HS-27A (cell line): ENCODE measurements at places on chromosomes 11 and 22.
A peak's percentile ranks its signal among the peaks of the same experiment; 100 is the strongest.

- no peak for DNase-seq
Measured at GRCh38 chr11:15692739-15693138, 578.0 kb downstream of the INSC start.

DNA sequence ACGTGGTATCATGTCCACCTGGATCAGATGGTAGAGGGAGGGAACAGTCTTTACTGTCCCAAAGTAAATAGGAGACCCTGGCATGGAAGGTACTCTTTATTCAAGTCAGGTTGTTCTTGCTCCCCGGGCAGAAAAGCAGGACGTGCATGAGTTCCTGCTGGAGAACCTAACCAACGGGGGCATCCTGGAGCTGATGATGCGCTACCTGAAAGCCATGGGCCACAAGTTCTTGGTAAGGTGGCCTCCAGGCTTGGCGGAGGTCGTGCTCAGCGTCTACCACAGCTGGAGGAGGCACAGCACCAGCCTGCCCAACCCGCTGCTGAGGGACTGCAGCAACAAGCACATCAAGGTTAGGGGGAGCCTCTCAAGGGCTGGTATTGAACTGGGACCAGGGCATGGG, 48.7 kb downstream of the CABIN1 start:
- no peak for DNase-seq

DNA sequence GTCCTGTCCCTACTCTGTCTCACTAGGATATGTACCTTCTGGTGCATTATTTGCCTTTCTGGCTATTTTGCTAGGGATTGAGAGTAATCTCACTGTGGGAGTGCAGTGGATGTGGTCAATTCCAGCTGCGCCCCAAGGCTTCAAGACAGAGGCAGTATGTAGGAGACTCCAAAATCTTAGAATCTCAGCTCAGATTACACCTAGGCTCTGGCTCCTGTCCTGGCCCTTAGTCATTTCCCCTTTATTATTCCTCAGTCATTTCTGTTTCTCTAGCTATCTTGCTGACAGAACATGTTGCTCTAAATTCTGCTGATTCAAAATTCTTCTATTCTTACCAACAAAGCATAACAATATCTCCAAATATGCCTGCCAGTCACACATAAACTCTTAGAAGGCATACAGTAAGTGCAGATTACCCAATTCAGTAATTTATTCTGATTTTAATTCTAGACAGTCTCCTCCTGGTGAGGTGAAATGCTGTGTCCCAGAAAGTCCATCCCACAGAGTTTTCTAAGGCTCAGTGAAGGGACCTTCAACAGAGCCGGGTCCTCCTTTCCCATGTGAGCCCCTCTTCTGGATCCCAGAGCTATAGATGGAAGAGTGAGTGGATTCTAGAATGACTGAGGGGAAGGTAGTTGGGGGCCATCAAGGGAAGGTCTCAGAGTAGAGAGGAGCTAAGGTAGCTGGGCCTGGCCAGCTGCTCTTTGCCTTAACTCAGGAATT, 24.3 kb upstream of the GLYATL1 start:
- no peak for DNase-seq

DNA sequence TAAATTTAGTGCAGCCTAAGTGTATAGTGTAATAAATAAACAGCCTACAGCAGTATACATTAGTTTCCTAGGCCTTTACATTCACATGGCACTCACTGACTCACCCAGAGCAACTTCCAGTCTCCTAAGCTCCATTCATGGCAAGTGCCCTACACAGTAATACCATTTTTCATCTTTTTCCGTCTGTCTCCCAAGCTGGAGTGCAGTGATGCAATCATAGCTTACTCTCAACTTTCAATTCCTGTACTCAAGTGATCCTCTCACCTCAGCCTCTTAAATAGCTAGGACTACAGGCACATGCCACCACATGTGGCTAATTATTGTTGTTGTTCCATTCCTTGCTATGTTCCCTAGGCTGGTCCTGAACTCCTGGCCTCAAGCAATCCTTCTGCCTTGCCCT, 54.4 kb downstream of the FCHSD2 start:
- DNase-seq: no peak

DNA sequence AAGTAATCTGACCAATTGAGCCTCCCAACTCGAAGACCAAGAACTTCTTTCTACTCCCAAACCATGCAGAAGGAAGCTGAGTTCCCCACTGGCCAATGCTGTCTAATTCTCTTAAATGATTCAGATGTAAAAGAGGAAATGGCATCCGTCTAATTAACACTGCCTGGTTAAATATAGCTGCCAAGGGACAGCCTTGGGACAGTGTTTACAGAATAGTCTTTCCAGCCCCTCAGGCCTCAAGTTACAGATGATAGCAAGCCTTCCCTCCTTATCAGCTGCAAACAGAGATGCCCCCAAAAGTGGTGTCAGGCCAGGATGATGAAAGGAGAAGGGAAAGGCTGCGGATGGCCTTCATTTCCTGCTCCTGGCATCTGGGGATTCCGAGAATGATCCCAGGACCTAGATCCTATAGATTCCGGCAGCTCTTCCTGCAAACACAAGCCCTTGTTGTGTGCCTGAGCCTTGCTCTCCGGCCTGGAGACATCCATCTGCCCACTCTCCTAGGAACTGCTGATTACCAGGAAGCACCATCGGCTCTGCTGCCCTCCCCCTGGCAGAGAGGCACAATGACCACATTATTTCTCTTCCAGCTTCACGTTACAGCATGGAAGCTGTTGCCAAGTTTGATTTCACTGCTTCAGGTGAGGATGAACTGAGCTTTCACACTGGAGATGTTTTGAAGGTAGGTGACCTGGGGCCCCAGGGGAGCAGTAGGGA, 13.5 kb upstream of the TMA7B start:
- no peak for DNase-seq

- DNase-seq: no peak
Measured at GRCh38 chr11:85946221-85946620, 91.0 kb downstream of the CCDC83 start.

- DNase-seq: no peak
Measured at GRCh38 chr11:9076661-9077060, 14.7 kb downstream of the SCUBE2 start.

- DNase-seq: peak; percentile 30
Measured at GRCh38 chr11:17504330-17505107, 27.9 kb upstream of the ABCC8 start.

GRCh38 chr11:47451436-47451835, 2.5 kb upstream of the RAPSN start:
- no peak for DNase-seq

- no peak for DNase-seq
Measured at GRCh38 chr11:112968941-112969713, 7.9 kb downstream of the NCAM1 start.

- DNase-seq: peak; percentile 90
Measured at GRCh38 chr11:28701760-28702449, 593.7 kb downstream of the METTL15 start.

DNA sequence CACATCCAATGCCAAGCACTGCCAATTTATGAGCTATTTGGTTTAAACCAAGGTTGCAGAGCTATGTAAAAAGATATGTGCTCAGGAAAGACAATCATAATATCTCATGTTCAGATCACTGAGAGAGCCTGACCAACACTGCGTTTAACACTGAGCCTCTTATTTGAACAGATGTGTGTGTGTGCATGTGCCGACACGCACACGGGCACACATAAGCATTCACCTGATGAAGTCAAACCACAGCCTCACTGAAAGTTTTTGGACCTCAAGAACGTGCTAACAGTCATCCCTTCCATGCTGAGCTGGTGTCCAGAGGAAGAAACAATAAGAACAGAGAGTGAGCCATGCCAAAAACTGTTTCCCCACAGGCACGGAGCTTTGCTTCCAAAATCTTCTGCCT, 23.4 kb downstream of the HPS4 start:
- DNase-seq: no peak

- DNase-seq: no peak
Measured at GRCh38 chr22:42925598-42925997, 68.5 kb upstream of the ARFGAP3 start.

GRCh38 chr11:113554526-113554925, 79.3 kb upstream of the DRD2 start:
- DNase-seq: no peak

DNA sequence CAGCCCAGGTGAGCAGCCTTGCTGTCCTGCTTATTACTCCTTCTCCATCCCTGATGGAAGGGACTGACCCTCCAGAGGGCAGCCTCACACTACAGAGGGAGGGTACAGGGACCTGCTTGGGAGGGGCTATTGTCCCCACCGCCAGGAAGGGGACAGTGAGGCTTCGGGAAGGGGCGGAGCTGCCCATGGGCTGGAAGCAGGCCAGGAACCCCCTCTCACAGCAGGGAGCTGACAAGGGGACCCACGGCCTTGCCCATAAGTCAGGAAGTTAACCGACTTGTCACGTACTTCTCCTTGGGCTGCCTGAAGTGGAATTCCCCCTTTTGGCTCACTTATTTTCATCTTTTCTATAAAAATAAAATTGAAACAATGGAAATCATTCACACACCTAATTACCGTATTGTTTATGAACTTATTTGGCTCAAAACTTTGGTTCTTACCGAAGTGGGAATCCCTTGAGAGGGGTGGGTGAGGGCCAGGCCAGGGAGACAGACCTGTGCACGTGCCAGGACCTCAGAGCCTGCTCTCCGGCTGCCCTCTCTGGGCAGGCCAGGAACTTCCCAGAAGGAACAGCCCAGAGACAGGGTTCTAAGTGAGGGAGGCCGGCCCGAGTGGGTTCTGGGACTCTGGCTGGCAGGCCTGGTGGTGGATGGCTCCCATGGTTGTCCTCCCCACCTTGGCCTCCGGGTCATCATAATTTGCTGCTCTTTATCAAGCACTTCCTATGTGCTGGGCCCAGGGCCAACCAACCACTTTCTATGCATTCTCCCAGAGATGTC, 5.8 kb downstream of the MGAT3 start:
- DNase-seq: no peak

DNA sequence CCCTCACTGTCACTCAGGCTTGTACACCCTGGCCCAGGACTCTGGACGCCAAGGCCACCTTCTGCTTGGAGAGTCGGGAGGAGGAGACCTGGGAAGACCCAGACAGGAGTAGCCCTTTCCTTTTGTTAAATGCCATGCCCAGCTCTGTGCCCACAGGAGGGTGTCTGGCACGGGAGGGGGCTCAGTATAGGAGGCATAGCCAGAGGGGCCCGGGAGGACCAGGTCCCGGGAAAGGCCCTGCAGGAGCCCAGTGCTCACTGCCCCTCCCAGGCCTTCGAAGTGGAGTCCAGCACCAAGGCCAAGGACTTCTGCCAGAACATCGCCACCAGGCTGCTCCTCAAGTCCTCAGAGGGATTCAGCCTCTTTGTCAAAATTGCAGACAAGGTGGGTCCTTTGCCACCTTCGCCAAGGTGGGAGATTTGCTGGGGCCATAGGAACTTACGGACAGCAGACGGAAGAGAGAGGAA, 79.0 kb downstream of the MYO7A start:
- DNase-seq: no peak

DNA sequence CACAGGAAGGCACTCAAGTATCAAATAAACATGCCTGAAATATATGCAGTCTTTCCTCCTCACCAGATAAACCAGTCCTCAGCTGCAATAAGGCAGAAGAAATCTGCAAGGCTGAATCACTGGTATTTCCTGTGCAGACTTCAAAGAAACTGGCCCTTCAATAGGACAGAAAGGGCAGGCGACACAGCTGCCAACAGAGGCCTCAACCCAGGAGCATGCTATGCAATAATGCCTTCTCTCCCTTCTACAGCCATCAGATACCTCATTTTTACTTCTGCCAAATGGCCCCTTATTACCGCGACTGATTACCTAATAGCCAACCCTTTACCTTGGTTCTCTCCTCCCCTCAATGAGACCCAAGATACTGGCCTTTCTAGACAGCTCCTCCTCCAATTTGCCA, 8.0 kb downstream of the NUMA1 start:
- DNase-seq: peak; percentile 74

DNA sequence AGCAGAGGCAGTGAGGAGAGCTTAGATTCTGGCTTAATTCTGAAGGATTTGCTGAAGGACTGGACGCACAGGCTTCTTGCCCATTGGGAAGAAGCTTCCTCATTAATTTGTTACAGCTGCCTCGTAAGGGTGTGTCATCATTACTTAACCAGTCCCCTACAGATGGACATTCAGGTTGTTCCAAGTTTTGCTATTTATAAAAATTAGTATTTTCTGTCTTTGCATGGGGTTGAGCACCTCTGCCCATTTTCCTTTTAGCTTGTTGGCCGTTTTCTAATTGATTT, 38.1 kb downstream of the CAPN1 start:
- DNase-seq: no peak

GRCh38 chr22:43993072-43993760, 30.9 kb upstream of the PARVB start:
- DNase-seq: no peak

DNA sequence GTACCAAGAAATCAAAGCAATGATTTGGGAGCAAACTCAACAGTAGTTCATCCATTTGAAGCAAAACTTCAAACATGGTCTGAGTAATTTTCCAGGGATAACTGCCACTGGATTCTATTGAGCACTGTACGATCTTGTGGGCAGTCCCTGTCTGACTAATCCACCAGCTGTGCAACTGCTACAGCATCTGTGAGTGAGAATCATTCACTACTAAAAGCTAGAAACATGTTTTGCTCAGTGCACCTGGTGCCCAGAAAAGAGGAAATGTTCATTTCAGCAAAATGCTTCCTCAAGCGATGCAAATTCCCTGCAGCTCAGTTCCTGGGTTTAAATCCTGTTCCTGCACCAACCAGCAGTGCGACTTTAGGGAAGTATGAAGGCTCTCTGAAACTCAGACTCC, 1077.9 kb downstream of the DLG2 start:
- no peak for DNase-seq

GRCh38 chr22:48710410-48710809, 1117.3 kb downstream of the BRD1 start:
- no peak for DNase-seq

DNA sequence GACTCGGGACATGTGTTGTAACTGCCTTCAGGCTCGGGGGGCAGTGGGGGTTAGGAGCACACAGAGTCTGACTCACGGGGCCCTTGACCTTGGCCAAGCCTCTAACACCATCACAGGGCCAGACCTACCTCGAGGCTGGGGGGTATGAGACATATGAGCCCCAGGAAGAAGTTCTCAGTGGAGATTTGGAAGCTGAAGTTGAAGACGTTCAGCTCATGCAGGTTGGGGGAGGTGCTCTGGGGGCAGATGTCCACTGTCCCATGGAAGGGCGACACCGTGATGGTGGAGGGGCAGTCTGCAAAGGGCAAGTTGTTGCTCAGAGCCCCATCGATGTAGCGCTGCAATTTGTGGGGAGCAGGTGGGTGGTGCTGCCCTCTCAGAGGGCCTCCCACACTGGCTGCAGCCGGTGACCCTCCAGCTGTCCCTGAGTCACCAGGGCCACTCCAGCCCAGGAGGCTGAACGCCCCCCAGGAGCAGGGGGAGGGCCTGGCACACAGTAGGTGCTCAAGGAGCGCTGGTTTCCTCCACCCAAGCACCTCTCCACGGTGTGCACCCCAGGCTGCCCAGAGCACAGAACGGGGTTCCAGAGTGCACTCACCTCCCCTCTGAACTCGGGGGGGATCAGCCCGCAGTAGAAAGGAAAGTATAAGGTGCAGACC, 2.5 kb downstream of the PNPLA5 start:
- DNase-seq: no peak
